ENCODE measurements at places on chromosomes 1 and 21.

GRCh38 chr1:232614811-232615210, 15.1 kb downstream of the SIPA1L2 start:
- no peak for DNase-seq

DNA sequence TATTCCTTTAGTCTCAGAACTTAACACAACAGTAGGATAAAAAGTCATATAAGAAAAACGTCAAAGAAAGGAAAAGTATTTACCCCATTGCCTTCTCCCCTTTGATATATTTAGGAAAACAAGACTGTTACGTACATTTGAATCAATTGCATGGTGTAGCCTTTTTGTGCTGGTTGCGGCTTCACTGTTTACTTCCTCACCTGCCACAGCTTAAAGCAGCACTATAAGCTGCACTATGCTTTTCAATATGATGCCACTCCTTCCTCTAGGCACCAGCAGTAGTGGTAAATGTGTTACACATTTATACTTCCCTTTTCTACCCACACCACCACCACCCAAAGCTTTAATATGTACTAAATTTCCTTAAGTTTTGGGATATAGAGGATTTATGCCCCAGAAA, 111.1 kb downstream of the ATP1B1 start:
- DNase-seq, result no peak

DNA sequence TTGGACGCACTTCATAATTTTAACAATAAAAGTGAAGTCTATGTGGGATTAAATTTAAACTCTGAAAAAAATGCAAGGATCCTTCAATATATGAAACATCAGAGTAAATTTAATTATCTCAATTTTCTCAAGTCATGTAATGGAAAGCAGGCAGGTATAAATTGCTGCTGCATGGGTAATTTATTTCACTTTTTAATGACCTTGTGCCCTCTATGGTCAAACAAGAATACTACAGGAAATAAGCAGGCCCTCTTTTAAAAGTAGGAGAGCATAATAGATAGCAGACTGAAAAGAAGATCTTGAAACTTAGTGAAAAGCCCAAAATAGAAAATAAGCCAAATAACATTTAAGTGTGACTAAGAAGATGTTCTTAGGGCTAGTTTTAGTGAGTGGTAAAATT, 22.9 kb downstream of the BCAS2 start:
- no peak for DNase-seq

DNA sequence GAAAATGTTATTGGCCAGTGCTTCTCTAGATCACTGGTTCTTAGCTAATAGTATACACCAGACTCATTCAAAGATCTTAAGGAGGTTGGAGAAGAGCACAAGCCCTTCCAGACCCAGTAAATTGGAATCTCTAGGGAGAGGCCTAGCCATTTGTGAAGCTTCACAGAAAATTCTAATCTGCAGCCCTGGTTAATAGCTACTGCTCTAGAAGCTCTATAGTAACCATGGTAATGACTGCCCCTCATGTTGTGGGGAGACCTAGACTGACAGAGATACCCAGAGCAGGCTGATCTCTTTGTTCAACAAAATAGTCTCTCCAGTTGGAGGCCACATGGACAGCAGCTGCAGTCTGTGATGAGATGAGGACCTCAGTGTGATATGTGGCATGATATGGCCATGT, 31.7 kb downstream of the ARID1A start:
- no peak for DNase-seq

DNA sequence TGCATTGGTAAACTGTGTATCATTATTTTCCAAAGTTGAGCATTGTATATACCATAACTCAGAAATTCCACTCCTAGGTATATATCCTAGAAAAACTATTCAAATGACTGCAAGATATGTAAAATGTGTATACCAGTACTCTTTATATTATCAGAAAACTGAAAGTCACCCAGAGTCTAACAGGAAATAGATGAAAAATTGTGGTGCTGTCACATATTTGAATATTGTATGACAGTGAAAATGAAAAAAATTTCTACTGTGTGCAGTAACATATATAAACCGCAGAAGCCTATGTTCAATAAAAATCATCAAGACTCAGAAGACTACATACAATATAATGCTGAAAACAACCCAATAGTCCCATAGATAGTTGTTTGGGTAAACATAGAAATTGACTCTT, 74.4 kb upstream of the LYPLAL1 start:
- DNase-seq, result no peak

DNA sequence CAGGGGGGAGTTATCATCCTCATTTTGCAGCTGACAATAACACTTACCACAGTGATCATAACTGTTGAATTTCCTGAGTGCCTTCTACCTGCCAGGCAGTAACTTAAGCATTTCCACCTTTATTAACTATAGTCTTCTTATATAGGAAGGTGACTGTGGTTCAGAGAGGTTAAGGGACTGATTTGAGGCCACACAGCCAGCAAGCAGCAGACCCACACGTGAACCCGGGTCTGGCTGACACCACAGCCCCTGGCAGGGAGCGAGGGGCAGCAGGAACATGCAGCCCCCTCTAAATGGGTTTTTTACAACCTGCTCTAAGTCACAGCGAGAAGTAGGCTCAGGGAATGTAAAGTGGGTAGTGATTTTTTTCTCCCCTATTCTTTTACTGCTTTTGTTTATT, 248.2 kb downstream of the KAZN start:
- DNase-seq, result no peak

DNA sequence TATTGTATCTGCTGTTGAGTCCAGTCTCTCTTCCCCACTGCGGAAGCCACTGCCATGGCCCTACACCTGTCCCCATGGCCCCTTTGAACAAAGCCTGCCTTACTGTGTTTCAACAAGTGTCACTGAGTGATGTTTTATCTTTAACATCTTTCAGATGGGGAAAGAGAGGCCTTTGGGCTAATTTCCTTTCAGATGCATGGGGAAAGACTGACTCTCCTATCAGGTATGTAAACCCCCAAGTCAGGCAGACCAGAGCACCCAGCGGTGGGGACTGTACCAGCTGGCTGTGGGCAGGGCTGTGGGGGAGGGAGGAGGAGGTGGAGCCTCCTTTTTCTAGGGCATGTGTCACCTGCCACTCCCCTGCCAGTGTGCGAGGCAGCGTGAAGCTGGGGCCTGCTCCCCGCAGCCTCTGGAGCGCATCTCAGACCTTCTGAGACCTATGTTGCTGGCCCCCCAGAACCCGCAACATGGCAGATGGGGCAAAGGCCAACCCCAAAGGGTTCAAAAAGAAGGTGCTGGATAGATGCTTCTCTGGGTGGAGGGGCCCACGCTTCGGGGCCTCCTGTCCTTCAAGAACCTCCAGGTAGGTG, at the start of gene PLA2G2F:
Gene PLA2G2F (plus strand): TSS at position 363 of the 590 bp plus-strand sequence. CDS start 105 bp downstream, at position 468.
- no peak for DNase-seq

DNA sequence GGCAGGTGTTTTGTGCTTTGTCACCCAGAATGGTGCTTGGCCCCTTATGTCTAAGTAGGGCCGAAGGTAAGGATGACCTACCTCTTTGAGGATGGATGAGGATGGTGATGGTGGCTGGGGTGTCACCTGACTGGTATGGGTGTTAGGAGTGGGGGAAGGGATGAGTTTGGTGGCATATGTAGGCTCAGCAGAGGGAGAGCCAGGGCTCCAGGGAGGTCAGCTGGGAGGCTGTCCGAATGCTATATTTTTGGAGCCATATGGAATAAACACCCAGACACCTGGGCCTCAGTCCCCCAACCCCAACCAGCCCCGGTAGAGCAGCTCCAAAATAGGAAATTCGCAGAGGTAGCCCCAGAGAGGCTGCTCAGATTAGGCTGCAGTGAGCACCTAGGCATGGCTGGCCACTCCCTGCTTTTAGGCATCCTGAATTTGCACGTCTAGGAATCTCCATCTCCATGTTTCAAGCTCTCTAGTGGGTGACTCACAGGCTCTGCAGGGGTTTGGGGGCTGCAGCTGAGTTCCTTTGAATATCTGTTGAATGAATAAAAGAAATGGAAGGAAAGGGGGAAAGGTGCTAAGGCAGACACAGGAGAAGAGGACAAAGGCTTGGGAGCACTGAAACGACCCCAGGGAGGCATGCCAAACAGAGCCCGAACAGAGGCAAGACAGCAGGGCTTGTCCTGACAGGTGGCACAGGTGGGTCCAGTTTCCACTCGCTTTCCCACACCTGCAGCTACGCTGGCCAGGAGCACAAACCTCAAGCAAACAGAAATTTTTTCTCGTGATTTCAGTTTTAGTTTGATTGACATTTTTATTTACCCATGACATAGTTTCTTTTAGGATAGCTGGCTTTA, 135.3 kb upstream of the EDN2 start:
- DNase-seq, result no peak

GRCh38 chr1:89743788-89744187, 77.0 kb upstream of the LRRC8D start:
- DNase-seq, result no peak

- DNase-seq, result peak; percentile 17
Measured at GRCh38 chr1:24900985-24901781, 28.9 kb downstream of the RUNX3 start.

GRCh38 chr21:14452031-14452726, 69.2 kb upstream of the HSPA13 start:
- peak; percentile 28 for DNase-seq

- DNase-seq, result peak; percentile 100
Measured at GRCh38 chr1:27725374-27726172, at the start of gene FAM76A. Gene FAM76A (plus strand): TSS chr1:27725961. CDS start chr1:27726081, 120 bp downstream.

DNA sequence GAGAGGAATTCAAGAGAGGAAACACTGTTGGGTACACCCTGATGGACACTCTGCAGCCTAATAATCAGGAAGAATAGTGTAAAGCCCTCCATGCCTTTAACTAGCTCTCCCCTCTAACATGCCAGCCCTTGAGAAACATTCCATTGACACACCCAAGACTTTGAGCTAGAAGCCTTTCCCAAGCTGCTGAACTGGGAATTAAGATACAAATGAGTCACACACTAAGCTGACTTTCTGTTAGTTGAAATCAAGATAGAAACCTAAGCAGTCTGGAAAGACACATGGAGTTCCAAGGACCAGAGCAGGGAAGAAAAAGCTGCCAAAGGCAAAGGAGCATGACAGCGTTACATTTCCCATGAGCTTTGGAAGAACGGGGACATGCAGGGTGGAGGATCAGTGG, 380.8 kb downstream of the NPHP4 start:
- no peak for DNase-seq

GRCh38 chr1:183952101-183952500, 85.4 kb downstream of the COLGALT2 start:
- DNase-seq, result no peak

DNA sequence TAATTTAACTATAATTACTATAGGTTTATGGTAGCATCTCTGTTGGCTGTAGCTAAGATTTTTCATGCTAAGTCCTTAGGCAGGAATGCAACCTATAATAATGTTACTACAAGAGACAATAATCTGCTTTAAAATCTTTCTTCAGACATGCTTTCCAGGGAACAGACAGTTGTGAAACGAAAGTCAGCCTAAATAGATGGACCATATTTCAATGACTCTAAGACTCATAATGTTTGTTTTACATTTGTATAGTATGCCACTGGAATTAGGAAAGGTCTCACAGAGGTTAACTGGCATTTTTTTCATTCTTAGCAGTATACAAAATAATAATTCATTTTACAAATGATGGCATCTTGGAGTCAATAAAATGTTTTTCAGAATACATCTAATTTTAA, 8.1 kb downstream of the RERE start:
- no peak for DNase-seq

DNA sequence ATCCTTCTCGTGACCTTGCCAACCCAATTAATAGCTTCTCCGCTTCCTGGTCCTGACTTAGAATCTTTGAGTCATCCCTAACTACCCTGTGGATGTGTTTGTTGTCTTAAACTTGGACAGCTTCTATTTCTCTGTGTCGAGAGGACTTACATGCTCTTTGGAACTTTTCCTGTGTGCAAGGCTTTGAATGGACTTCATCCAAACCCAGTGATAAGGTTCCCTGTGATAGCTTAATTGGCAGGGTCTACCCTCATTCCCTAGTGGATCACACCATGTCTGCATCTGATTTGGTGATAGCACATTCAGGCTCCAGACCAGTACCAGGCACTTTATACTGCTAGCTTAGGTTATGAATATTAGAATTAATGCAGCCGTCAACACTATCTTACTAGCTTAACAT, 378.2 kb upstream of the KAZN start:
- DNase-seq, result no peak

DNA sequence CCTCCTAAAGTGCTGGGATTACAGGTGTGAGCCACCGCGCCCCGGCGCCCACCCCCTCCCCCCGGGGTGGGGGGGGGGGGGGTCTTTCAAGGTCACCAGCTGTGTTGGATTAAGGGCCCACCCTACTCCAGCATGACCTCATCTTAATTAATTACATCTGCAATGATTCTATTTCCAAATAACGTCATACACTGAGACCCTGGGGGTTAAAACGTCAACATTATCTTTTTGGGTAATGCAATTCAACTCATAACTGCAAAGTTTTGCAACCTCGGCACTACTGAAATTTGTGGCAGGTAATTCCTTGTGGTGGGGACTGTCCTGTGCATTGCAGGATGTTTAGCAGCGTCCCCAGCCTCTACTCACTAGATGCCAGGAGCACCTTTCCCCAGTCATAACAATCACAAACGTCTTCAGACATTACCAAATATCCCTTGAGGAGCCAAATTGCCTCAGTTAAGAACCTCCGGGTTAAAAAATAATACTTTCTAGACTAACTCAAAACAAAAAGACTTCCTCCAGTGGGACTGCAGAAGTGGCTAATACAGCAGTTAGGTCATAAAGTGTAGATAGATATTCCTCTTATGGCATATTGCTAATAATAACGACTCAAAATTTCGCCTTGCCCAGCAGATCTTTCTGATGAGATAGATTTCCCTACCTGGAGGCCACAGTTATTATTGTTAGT, 233.0 kb upstream of the KAZN start:
- no peak for DNase-seq

GRCh38 chr1:3126756-3127678, 58.0 kb downstream of the PRDM16 start:
- no peak for DNase-seq

DNA sequence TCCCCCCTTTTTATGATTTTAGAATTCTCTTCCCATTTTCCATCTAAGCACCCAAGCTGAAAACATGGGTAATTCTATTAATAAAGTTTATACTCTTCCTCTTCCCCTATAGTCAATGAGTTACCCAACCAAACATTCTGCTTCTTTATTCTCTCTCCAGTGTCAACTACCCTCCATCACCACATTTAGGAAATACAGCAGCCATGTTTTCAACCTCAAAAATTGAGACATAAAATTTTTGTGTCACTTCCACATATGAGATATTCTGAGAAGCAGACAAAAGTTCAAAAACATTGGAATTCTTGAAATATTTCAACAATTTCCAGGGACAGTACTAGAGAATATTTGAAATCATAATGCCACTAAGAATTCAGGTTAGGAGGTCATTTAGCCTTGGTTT, 64.8 kb upstream of the ATP1A1 start:
- no peak for DNase-seq

GRCh38 chr1:173243300-173243699, 36.2 kb upstream of the TNFSF4 start:
- no peak for DNase-seq

GRCh38 chr1:230248889-230249270, 177.3 kb downstream of the PGBD5 start:
- no peak for DNase-seq

- DNase-seq, result no peak
Measured at GRCh38 chr1:174761335-174761734, 238.4 kb upstream of the CACYBP start.

DNA sequence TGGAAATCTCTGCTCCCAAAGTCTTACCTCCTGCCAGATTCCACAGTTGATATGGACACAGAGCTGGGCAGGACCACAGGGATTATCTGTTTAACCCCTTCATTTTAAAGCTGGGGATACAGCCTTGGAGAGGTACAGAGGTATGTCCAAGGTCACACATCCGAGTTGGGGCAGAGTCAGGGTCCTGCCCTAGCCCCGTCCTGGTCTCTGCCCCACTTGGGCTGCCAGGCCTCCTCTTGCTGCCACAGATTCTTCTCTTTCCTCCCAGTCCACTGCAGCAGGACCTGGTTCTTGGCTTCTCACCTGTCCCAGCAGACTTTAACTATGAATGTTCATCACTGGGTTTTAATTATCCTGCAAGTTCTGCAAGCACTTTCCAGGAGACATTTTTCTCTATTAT, 258.3 kb downstream of the MATN1 start:
- DNase-seq, result no peak
